Stimulated activated CD4-positive, alpha-beta T cell treated with anti-CD3 and anti-CD28 coated beads, Interleukin-4, amount 100 ng/mL, for 4 hours (primary cell): ENCODE measurements at places on chromosomes 6 and 20.

- DNase-seq = no peak
Observed at GRCh38 chr6:147099974-147100373, 104.2 kb upstream of the STXBP5 start.

- no peak for DNase-seq
Observed at GRCh38 chr6:39876826-39877225, 57.4 kb downstream of the MOCS1 start.

GRCh38 chr20:35527122-35527769 is 2.2 kb downstream of the C20orf173 start:
- DNase-seq = no peak

DNA sequence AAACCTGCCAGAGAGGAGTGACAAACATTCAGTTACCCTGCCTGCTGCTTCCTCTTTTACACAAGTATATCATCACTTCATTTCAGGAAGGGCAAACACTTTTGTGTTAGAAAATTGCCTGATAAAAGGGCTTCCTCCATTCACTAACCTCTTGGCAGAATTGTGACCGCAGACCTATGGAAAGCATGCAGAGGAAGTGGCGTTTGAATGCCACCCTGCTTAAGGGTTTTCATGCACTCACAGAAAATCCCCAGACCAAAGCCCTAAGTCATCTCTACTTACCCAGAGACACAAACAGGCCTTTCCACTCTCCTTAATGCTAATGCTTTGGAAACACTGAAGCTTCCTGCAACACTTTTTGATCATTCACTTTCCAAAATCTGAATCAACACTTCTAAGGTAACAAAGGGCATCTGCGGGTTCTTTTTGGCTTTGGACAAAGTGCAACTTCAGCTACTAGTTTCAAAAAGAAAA is 22.1 kb upstream of the RALGAPA2 start:
- DNase-seq = no peak

DNA sequence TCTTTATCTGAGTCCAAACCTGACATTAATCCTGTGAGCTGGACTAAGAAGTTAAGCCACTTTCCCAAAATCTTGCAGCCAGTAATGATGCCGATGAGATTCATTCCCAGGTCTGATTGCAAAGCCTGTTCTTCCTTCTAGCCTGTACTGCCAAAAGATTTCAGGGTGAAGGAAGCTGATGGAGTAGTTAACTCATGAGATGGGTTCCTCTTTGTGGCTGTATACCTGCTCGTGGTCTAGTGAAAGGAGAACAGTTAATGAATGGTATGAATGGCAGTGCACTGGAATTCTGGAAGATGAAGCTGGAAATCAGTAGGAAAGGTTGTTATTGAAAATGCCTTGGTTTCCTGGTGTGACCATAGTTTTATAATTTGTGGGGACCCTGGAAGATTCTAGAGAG is 112.0 kb downstream of the FYN start:
- no peak for DNase-seq
